ENCODE measurements at places on chromosomes 7 and 10.

DNA sequence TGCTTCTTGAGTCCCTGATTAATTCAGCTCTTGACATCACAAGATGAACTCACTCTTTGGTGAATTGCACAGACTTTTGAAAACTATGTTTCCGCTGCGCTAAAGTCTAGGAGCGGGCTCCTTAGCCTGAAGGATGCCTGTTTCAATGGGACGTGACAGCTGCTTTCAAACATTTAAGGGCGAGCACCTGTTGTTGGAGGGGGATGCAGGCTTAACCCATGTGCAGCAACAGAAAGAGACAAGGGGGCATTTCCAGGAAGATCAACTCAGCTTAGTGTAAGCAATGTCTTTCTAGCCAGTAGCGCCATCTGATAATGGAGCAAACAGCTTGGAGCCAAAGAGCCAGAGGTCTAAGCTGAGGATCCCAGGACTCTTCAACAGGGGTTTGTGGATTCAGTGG is 8.4 kb upstream of the PFKFB3 start:
- no peak for DNase-seq

- no peak for DNase-seq
Observed at GRCh38 chr10:20871970-20872369, 25.1 kb downstream of the NEBL start.

GRCh38 chr10:1360011-1360557 is 303.9 kb downstream of the WDR37 start:
- no peak for DNase-seq

DNA sequence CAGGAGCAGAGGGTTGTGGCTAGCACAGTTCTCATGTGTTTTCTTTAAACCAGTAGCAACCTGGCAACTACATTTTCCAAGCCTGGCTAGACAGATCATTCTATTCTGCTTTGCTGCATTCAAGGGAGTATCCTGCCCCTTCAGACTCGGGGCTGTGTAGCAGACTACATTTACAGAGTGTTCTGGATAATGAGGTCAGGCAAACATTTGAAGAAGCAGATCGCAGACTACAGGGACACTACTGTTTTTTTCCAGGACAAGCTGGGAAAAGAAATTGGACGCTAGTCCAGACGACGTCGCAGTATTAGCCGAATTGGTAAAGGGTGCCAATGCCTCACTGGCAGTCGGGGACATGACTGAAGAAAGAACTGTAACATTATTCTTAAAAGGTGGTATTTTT is 61.0 kb upstream of the PAPSS2 start:
- DNase-seq = no peak

DNA sequence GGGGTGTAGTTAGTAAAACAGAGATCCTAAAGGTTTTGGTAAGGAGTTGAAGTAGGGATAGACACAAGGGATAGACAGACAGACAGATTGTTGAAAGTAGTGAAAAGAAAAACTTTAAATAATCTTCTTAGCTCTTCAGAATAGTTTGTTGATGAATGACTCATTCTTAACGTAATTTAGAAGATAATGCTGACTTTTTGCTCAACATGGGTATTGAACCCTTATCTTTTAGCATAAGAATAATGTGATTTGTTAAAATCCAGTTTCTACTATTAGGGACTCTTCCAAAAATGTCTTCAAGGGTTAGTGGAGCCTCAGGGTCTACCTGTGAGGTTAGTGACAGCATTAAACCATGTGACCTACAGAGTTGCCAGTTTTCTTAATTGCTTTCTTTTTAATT is 411.2 kb downstream of the ETV1 start:
- DNase-seq = no peak

All from liver (tissue), 10 donors.